ENCODE measurements at places on chromosomes 7 and 10.

- DNase-seq, result no peak
These were observed 158.9 kb downstream of the RTKN2 start for GRCh38 chr10:62109587-62110293.

DNA sequence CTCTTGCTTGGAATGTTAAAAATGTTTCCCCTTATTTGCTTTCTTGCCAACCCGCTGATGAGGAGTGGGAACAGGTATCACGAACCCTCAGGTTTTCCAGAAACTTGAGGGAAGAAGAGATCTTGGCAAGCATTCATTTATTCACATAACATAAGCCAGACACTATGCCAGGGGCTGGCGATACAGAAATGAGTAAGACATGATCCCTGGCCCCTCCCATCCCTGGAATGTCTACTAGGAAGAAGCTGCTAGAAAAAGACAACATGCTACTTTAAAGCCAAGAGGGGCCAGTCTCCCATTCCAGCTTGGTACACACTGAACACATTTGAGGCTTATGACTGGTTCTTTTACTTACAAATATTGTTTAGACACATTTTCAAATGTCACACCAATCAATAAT lies 26.4 kb downstream of the SLC35B4 start:
- no peak for DNase-seq

DNA sequence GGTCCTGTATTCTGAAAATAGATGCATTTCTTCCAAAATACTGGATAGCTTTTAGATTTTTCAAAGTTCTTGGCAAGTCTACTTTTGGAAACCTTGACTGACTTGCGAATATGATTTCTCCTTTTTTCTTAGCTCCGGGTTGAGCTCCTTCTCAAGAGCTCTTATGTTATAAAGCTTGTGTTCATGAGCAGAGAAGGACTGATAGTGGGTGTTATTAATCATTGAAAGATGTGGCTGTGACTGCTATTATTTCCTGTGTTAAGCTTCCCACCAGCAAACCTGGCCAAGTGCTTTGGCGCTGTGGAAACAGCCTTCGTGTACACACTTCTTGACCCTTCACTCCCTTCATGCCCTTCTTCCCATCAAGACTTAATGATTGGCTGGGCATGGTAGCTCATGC lies 98.2 kb downstream of the KIAA1217 start:
- no peak for DNase-seq

- no peak for DNase-seq
These were observed 5.1 kb upstream of the NAMPT start for GRCh38 chr7:106289848-106290247.

DNA sequence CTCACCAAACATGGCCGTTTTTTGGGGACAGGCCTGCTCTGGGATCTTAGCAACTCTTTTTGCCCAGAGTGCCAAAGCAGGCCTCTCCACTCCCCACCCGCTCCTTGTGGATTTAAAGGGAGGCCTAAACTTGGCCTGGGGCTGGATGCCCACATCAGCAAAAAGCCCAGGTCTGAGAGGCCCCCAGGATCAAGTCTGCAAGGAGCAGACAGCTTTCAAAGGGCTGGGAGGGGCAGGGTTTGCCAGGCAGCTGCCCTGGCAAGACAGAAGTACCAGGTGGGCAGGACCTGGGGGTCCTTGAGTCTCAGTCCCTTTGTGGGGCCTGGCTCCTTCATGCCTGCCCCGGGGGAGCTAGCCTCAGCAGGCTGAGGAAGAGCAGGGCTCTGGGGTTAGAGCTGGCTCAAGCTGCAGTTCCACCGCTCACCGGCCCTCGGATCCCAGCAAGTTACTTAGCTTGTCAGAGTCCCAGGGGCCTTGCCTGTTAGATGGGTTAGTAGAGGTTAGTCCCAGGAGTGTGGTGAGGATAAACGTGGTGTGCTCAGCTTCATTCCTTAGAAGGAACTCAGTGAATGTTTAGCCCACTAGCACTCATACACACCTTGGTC lies 56.2 kb downstream of the ARHGAP22 start:
- DNase-seq, result no peak

- no peak for DNase-seq
These were observed 321.0 kb downstream of the C7orf25 start for GRCh38 chr7:42590771-42591310.
